ENCODE measurements at places on chromosomes 4 and X.

DNA sequence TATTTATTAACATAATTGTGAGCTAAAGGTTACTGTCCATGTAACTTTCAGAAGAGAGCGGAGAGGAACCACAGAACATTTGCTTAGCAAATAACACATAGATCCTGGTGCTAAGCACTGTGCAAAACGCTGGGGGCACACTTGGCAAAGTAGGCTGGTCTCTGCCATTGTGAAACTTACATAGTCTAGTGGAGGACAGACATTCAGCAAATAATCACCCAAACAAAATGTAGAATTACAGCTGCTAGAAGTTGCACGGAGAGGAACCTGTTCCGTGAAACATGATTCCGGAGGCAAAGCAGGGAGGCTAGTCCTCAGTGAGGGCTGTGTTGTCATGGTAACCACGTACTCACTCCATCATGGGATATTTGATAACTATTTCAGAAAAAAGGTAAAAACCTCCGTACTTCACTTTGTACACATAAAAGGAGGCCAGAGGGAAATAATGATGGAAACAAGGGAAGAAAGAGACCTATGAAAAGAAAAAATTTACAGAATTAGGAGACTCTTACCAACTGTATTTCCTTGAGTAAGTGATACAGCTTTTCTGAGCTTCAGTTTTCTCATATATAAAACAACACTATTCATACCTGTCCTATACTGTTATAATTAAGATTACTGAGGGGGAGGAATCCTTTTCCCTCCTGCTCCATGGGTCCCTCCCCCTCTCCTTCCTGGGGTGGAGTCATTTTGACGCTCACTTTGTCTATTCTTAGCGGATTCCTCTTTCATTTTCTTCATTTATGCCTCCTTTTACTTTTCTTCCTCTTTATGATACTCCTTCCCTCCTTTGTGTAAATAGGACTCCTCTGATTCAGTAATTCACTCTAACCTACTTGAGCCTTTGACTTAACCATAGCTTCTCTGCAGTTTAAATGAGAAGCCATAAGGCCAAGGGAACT is 825 bp upstream of the RASGEF1B start:
- peak; percentile 44 for DNase-seq

DNA sequence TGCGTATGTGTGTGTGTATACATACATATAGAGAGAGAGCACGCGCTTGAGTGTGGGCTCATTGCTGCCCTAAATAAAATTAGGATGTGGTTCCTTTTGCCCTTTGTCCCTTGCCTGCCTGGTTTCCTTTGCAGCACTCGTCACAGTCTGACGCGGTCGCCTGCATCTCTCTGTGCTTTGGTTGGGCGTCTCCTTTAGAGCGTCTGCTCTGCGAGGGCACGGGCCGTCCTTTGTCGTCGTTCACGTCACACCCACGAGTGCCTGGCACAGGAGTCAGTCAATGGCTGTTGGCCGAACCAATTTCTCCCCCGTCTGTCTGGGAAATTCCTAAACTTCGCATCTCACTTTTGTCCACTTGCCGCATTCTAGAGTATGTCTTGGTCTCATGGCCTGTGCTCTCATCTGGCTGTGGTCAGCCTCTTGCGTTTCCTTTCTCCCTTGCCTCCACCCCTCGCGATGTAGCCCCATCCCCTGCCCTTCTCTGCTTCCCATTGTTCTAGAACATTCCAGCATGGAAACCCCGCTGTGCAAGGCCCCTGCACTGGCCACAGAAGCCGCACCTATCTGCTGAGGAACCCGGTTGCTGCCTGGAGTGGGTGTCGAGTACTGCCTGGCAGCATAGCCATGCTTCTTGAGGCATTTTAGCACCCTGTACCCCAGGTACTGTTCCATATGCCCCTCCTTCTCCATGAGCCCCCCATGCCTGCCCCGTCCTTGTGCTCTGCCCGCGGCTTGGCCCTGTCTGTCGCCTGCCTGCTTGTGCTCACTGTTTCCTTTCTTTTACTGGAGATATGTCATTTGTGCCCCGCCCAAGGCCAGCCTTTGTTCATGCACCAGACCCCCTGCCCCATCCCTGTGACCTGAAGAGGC is 8.0 kb downstream of the MAEA start:
- no peak for DNase-seq

DNA sequence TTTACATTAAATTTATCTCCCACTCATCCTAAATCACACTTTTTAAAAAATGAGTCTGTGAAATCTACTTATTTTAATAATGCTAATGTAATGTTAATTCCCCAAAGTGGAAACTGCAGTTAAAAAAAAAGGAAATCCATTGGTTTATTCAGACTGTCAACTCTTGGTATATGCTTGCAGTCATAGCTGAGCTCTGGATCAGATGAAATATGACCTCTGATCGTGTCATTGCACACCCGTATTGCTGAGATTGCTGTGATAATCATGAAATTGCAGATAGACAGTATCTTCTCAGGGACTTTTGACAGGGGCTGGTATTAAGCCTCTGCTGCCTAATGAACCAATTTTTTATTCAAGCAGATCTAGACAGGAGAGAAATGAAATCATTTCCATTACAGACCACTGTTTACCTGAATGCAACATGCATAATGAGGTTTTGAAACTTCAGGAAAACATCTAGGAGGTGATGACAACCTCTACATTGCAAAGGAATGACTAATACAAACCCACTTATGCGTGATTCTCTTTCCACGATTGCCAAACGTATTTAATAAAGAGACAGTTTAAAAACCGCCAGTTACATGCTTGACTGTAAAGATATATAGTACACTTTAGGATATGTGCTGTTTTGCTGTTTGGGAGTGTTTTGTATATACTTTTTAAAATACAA is 138.3 kb upstream of the PUDP start:
- no peak for DNase-seq

DNA sequence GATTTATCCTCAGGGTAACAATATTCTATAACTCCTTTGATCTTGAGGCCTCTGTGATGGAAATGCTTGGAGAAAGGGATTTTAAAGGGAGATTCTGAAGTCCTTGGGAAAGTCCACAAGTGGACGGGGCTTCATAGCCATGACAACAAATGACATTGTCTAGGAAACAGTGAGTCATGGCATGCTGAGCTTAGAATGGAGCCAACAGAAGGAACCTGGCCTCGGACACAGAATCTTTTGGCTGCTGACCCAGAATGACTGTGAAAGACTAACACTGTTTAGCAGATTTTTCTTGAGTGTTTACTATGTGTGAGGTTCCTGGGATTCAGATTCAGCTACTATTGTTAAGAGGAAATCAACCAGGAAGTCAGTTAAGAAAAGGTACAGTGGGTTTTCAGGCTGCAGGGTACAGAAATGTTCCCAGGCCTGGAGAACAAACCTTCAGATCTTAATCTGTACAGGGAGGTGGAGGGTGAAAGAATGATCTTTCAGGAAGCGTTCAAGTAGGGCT is 18.1 kb upstream of the CXCL2 start:
- DNase-seq, result peak; percentile 83

DNA sequence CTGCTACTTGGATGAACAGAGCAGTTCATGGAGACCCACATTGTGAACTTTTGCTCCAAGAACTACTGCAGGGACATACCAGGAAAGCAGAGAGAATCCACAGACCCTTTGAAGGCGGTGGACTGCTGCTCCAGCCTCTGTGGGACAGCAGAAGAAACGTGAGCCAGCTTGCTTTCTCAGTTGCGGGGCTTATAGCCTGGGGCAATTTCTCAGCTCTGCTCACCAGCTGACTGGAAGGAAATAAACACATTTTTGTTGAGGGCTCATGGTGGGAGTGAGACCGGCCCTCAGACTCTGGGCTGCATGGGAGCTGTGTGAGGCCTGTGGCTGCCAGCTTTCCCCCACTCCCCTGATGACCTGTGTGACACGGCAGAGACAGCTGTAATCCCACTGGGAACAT is 2.6 kb upstream of the ADH1A start:
- no peak for DNase-seq

- DNase-seq, result no peak
Measured at GRCh38 chrX:39669668-39670067, 428.1 kb downstream of the BCOR start.

GRCh38 chrX:33892670-33893069 is 239.4 kb downstream of the FAM47A start:
- DNase-seq, result no peak

DNA sequence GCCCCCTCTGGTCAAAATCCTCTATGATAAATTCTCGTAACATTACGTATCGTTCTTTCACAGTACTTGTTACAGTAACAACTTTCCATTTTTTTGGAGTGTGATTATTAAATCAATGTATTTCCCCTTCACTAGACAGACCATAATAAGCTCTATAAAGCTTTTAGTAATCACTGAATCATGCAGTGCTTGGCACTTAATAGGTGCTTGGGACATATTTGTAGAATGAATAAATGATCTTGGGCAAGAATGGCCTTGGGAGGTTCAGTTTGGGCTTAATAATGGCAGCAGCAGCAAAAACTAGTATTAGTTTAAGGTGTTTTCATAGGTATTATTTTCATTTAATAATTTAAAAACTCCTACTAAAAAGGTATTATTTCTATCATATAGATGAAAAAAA is 33.4 kb upstream of the SFRP2 start:
- DNase-seq, result no peak

DNA sequence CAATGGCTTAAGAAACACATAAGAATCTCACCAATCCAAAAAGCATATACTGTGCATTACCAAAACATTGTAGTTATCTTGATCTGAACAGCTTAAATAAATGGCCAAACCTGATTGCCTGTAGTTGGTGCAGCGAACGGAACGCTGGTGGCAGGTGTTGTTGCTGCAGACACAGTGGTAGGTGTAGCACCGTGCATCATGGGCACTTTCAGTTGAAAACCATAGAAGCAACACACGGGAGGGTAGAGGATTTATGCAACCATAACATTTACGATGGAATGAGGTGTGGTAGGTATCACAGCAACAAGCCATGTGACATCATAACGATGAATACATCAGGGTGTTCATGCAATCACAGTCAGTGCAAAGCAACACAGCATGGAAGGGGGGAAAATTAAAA is 106.8 kb downstream of the MBNL3 start:
- DNase-seq, result no peak

GRCh38 chrX:153305972-153306371 is 15.6 kb downstream of the PNMA6F start:
- no peak for DNase-seq
